Right ventricle myocardium superior (tissue), 1 donor: ENCODE measurements at places on chromosomes 12 and 14. TPM values are rescaled to one million over a fixed set of nuclear protein-coding genes. Genes with fewer than 3 reads are reported as not detected.

DNA sequence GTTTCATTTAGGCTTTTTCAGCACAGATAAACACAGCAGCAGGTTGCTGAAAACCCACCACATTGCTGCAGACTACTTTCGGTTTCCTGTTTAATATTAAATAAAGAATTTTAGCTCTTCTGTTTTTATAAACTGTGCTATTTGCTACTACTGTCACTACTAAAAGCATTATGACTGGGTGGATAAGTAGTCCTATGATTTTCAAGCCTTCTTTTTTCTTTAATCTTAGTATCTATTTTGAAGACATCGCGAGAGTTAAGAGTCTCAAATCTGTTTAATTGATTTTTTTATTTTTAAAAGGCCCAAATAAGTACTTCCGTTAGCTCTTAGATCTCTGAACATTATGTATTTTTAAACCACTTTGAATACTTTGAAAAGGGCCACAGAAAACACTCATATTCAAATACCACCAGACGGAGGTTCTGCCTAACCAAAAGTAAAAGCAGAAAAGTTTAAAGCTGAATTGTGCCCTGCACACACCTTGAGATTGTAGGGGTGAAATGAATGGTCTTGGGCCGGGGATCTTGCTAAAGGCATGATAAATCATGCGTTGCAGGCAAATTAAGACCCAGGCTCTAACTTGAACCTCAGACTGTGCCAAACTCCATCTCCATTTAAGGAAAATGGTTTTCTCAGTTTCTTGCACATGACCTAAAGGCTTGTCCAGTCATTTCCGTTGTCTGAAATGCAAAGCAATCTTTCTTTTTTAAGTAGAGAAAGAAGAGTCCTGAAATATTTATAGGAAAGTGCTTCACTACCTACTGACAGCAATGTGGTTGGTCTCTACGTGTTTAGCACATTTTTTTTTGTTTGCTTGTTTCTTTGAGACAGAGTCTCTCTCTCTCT is 13.6 kb upstream of the FOXN3 start:
- no peak for DNase-seq

- no peak for DNase-seq
These were observed 660.1 kb downstream of the MED13L start for GRCh38 chr12:115617391-115617790.

DNA sequence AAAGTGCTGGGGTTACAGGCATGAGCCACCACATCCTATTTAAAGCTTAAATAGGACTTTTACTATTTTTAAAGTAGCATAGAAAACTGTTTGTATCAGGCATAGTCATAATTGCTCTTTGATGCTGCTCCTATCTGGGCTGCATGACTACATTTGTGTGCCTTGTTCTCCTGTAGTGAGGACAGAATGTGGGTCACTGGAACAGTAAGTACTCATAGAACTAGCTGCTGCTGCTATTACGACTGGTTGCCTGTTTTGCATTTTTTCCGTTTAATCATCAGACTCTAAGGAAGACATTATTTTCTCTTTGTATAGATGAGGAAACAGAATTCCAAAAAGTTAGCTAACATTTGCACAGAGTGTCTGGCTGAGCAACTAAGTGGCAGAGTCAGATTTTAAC is 42.8 kb downstream of the ZC3H14 start:
- no peak for DNase-seq

- peak; percentile 77 for DNase-seq
These were observed 95.7 kb downstream of the RFLNA start for GRCh38 chr12:124390442-124391097.

GRCh38 chr14:104132981-104133380 is 5.4 kb upstream of the KIF26A start:
- DNase-seq: peak; percentile 29

DNA sequence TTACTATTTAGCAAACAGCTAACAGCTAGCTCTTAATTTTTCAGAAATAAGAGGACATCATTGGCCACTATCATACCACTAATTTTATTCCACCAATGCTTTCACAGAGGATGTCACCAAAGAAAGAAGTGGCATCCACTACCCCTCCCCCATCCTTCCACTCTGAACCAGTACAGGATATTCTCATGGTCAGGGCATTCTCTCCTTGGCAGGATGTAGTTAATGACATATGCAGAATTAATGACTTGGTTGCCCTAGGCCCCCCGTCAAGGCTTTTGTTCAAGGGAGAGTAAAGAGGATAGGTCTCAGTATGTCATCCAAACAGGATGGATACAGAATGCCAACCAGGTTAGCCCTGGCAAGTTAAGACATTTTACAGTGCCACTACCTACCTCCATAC is 18.9 kb upstream of the NUP107 start:
- no peak for DNase-seq

GRCh38 chr12:115882936-115883335 is 394.6 kb downstream of the MED13L start:
- no peak for DNase-seq

DNA sequence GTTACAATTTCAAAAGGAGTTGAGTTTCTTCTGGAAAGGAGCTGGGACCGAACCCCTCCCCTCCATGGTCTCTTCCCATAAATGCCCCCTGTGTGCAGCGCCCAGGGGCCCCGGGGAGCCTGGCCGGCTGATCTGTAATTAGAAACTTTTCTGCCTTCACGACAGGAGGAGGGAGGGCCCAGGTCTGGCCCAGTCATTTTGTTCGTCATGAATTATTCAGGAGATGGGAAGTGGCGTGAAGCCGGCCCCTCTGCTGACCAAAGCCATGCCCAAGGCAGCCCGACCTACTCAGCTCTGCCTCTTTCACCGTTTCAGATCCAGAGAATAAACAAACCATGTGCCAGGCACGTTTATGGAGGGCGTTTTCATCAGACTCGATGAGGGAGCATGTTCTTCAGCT is 33.3 kb upstream of the MSI1 start:
- no peak for DNase-seq

DNA sequence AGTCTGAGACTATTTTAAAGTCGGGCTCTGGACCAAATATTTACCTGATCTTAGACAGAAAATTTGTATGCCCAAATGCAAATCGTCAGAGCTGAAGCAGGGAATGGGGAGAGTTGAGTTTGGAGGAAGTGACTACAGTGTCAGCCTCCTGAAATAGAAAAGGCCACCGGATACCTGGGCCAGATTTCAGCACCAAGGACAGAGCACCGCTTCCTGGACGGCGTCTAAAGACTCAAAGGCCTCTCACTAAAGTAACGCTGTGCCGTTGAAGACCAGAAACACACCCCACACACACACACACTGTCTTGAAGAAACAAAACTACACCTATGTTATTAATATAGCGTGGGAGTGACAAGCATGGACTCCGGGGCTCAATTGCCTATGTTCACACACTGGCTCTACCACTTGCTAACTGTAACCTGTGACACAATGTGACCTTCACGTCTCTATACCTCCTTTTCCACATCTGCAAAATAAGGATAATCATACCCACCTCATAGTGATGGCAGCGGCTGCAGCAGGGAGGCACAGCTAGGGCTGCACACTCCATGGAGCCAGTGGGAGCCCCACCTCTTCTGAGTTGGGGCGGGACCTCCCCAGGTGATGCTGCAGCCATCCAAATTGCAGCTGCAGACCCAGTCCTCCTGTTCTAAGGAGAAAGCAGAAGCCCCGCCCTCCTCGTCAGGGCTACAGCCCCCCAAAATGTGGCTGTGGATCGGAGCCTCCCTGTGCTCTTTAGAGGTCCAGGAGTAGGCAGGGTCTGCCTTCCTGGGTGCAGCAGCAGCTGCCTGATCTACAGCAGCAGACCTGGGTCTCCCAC is 35.6 kb downstream of the KRT76 start:
- DNase-seq: peak; percentile 54

DNA sequence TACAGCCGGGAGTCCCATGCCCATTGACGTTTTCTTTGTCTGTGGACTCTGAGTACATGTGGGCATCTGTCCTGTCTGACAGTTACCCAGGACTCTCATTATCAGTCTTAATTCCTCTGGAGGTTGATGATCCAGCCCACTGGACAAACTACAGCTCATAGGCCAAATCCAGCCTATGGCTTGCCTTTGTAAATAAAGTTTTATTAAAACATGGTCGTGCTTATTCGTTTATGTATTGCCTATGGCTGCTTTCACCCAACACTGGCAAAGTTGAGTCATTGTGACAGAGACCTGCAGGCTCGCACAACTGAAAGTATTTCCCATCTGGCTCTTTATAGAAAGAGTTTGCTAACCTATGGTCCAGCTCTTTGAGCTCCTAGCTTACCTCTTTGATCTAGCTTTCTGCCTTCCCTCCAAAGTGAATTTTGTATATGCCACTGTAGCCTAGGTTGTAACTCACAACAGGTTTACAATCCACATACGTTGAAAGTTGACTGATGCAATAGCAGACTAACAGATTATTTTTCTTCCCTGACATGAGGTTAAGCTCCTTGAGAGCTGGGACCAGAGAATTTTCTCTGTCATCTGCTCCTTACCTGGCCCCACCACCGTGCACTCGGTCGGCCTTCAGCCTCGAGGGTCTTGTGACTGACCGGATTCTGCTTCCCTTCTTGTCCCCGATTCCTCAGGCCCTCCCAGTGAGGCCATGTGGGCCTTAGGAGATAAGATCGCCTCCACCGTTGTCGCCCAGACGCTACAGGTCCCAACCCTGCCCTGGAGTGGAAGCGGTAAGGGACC is 57.3 kb downstream of the ACACB start:
- DNase-seq: no peak

DNA sequence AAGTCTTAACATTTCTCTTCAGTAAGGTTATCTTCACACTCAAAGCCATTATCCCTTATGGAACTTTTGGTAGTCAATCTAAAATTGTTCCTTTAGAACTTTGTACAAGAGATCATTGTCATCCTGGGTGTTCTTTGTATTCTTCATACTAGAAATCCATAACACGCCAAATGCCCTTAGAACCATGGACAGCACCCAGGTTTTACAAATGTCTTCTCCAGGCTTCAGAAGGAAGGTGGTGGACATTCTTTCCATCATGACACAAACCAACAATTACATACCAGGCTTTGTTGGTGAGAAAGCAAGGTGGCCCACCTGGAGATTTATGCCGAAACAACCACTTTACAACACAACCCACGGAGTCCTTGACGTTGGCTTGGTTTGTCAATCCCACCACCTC is 365.6 kb upstream of the TBX3 start:
- DNase-seq: no peak

- peak; percentile 80 for DNase-seq
These were observed 166.5 kb upstream of the GSC start for GRCh38 chr14:94936401-94936892.

DNA sequence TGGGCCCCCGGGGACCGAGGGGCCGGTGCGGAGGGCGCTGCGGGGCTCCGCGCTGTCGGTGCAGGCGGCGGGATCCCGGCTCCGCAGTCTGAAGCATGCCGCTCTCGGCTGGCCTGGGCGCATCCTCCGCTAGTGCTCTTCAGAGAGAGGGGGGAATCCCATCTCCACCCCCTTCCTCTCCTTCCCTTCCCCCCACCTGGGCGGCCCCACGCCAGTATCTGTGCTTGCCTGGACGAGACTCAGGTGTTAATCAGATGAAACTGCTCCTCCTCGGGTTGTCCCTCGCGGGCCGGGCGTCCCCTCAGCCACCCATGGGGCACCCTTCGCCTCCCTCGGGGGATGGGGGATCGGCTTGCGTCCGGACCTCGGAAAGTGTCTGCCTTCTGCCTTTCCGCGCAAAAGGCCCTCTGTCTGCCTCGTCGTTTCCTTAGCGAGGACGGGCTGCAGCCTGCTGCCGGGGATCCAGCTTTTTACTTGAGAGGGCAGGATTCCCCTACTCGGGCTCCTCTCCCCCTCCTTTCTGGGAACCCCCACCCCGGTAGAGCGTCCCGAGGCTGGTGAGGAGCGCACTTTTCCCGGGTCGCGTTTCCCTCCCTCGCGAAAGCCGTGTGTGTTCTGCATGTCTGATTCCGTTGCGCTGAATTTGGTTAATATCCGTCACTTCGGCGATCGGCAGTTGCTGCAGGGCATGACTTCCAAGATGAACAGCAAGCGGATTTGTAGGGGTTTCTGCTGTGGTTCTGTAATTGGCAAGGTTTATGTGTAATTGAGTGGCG is 1.1 kb downstream of the GPHN start:
- peak; percentile 60 for DNase-seq

- no peak for DNase-seq
These were observed 224.9 kb downstream of the NAV3 start for GRCh38 chr12:78055545-78055944.

- no peak for DNase-seq
These were observed 174.1 kb upstream of the PRMT8 start for GRCh38 chr12:3316776-3317480.

DNA sequence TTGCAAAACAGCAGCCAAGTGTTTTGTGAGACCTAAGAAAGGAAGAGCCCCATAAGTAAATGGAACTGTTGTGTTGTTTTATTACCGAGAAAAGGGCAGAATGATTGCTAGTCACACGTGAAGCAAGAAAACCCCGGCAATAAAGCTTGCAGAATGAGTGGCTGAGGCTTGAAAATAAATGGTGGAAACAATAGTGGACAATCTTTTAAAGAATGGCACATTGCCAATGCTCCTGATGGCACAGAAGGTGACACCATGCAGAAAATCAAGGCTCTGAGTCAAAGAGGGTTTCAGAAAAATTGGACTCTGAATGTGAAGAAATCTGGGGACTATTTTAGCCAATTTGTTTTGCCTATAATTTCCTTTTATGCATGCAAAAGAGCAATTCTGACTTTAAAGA is 4.0 kb upstream of the AQP2 start:
- no peak for DNase-seq

- no peak for DNase-seq
These were observed 83.8 kb upstream of the CLEC14A start for GRCh38 chr14:38339696-38340095.

GRCh38 chr12:96177013-96177412 is 17.2 kb upstream of the ELK3 start:
- DNase-seq: no peak

Gene PHLDA1
- total RNA-seq: 6.6 TPM

Gene CIROP
- not detected for total RNA-seq

Gene IKBIP
- 3.3 TPM for total RNA-seq

Gene TMTC2
- total RNA-seq: 3.7 TPM

Gene CLEC14A
- 28.8 TPM for total RNA-seq

Gene PXMP2
- 54.9 TPM for total RNA-seq

Gene RGS6
- total RNA-seq: 26.1 TPM

Gene AEBP2
- total RNA-seq: 27.5 TPM

Gene AKAP6
- 180 TPM for total RNA-seq

Gene CCDC177
- not detected for total RNA-seq

Gene LMO3
- 2.3 TPM for total RNA-seq

Gene CLEC1A
- total RNA-seq: 2.5 TPM

Gene PPP1R1A
- total RNA-seq: 192 TPM

Gene RFLNA
- 0.16 TPM for total RNA-seq
